ENCODE measurements at places on chromosomes 2 and 18.

GRCh38 chr2:38797250-38797676, 19.3 kb downstream of the GEMIN6 start:
- DNase-seq = no peak

GRCh38 chr2:138846216-138846821, 66.1 kb upstream of the NXPH2 start:
- no peak for DNase-seq

DNA sequence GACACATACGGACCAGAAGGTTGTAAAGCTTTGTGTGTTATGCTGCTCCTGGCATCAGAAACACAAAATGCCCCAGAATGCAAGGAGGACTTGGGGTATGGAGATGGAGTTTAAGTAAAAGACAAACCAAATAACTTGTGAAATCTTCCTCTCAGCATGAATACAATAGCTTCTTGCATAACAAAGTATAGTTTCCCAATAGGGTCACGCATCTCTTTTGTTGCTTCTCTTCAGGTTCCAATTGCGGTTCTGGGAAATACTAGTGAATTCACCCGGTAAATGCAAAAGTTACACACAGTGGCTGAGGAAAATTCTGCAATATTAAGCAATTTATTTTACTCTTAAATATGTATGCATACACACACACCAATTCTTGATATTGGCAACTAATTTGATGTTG, 339.2 kb upstream of the EPHA4 start:
- no peak for DNase-seq

- DNase-seq = no peak
These were observed 89.2 kb downstream of the SH3RF3 start for GRCh38 chr2:109218087-109218791.

DNA sequence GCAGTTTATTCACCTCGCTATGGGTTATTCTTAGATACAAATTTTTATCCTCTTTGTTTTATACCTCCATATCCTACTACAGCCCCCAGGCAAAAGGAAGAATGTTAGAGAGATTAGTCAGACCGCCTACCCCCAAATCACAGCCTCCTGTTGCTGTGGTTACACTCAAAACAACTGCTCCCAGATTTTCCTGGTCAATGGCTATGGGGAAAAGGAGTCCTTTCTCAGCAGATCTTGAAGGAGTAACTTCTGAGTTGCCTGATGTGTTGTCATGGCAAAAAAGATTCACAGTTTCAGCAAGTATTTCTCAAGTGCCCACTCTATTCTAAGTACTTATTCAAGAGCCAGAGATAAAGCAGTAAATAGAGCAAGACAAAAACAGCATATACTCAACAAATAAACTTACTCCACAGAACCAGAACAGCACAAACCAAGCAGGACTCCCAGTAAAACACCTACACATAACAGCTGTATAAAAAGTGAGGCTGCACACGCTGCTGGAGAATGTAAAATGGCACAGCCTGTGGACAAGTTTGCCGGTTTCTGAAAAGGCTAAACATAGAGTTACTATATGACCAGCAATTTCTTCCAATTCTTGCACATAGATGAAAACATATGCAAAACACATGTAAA, 104.8 kb downstream of the NOL10 start:
- DNase-seq = no peak

- no peak for DNase-seq
These were observed 30.8 kb downstream of the ADAM23 start for GRCh38 chr2:206474099-206474498.

- DNase-seq = no peak
These were observed 54.0 kb downstream of the DNER start for GRCh38 chr2:229660391-229660790.

- no peak for DNase-seq
These were observed 49.9 kb upstream of the RNU4ATAC start for GRCh38 chr2:121480826-121481225.

DNA sequence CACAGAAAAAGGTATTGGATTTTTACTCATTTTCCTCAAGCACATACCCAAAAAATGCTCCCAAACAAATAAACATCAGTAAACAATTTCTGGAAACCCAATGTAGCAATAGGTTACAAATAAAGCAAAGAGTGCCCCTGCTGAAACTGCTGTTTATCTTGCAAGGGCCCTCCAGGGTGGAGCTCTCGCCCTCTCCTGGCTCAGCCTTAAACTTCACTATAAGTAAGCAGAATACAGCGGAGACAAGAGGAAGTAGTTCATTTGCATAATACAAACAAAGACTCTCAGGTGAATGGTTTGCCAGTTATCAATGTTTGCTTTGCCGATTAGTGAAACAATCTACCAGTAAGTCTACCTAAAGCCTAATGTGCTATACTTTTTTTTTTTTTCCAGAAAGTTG, 437.6 kb downstream of the DLGAP1 start:
- DNase-seq = no peak

DNA sequence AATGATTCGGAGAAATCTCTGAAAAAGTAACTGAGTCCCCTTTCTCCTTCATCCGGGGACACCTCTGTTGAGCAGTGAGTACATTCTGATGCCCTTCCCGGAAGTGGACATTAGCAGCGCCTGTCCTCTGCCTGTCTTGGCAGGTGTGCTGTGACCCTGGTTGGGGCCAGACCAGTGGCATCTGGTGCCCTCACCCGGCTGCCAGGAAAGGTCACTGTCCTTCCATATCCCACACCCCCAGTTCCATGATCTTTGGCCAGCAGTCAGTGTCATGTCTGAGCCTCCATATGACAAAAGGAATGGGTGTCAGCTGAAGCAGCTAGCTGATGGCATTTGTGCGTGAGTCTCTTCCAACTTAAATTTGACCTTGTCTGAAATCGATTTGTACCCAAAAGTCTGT, 128.1 kb downstream of the NCK2 start:
- DNase-seq = no peak

DNA sequence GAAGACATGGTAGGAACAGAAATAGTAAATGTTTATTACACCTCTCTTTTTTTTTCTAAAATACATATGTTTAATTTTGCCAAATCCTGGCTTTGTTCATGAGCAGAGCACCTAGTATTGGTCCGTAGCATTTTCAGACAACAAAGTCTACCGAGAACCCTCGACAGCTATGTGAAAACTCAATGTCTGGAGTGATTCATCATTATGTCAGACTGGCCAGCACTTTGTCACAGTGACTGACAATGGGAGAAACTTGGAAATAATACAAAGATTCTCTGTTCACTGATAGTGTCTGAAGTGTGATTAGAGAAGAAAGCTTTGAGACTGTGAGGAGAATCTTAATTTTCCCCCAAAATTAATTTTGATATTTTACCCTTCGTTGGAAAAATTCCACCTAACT, 143.0 kb downstream of the HNMT start:
- DNase-seq = no peak

DNA sequence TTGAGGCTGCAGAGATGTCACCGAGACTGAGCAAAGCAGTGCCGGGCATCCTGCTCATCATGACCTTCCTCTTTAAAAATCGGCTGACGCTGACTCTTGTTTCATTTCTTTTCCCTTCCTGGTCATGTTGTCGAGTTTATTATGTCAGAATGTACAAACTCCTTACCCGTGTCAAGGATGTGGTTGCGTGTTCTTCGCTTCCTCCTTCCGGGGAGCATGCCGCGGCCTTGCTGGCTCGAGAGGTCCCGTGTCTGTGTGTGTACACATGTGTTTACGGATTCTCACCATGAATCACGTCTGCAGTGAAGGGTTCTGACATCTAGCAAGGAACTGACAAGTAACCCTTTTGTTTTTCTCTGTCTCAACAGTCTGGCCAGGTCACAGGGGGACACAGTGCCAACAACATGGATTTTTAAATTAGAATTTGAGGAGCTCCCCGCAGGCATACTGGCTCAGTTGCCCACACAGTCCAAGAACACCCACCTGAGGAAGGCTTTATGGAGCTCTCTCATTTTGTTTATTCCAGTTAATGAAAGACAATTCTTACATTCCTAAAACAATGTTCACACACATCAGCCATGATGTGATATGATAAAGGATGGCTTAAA, 60.2 kb downstream of the MYT1L start:
- no peak for DNase-seq

- DNase-seq = no peak
These were observed 15.4 kb downstream of the ZNF516 start for GRCh38 chr18:76479351-76480238.

- DNase-seq = no peak
These were observed 152.1 kb upstream of the CCDC150 start for GRCh38 chr2:196487417-196487816.

DNA sequence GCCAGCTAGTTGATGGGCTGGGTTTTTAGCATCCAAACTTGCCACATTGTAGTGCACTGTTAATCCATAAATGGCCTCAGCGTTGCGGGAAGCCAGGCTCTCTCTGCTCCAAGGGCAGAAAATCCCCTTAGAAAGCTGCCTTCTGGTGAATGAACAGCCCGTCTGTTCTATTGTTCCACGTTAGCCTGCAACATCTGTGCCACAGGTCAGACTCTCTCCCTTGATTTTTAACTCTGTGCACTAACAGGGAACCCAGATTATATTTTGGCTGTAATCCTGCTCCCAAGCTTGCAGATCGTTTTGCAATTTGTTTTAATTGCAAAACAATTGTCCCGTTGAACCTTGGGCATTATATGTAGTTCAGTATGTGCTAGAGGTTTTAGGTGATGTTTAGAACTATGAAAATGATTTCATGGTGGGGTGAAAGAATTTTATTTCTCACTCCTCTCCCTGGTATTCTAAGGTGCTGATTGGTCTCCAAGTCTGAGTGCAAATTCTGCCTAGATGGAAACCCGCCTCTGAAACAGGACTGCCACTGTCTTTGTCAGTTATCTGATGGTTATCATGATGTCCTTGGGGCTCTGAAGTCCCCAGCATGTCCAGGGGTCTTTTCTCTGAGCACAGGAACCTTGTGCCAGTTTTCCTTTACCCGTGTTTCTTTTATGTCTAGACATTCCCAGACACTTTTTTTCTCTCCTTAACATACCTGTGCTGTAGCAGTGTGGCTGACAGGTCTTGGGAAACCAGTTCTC, 106.6 kb downstream of the MAP4K4 start:
- no peak for DNase-seq

- no peak for DNase-seq
These were observed 19.2 kb upstream of the AP1S3 start for GRCh38 chr2:223856584-223856983.

- no peak for DNase-seq
These were observed 1.7 kb downstream of the RBMS1 start for GRCh38 chr2:160491911-160492371.

GRCh38 chr2:64853306-64853705, 135.9 kb upstream of the SLC1A4 start:
- DNase-seq = no peak

- DNase-seq = no peak
These were observed 40.6 kb upstream of the RFX8 start for GRCh38 chr2:101515477-101515876.

DNA sequence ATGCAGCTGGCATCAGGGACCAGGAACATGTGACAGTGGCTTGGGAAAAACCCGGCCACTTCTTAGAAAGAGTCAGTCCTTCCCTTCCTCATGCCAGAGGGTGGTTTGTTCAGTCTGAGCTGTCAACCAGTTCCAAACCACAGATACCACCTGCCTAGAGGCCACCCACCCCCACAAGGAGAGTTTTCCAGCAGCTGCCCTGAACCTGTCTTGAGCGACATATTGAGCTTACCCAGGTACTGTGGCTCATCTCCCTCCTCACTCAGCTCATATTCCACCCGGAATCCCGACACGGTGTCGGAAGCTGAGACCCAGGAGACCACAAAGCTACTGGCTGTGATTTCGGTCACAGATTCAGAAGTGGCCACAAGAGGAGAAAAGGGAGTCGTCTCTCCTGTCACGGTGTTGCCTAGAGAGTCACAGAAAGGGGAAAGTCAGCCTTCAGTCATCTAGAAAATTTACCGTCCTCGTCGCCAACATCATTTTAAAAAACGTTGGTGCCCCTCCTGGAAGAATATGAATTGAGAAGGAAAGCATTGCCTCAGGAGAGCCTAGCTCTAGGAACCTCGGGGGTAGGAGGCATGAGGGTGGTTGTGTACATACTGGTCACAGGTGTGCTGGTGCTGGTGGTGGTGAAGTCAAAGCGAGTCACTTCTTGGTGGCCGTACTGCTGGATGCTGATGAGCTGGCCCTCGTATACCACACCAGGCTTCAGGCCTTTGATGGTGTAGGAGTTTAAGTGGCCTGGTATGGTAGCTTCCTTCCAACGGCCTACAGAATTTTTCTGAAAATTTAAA, 26.3 kb downstream of the FN1 start:
- DNase-seq = no peak

DNA sequence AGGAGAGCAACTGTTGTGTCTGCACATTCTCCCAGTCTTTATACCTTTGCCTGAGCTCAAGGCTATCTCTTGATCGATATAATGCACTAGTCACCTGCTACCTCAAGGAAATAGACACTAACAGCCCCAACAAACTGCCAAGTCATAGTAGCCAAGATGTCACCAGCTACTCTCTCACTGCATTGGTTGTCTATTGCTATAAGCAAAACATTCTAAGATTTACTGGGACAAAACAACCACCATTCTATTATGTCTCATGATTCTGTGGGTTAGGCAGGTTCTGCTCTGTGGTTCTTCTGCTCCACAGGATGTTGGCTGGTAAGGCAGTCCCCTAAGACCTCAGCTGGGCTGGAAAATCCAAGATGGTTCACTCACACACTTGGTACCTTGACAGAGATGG, 28.5 kb upstream of the MLPH start:
- no peak for DNase-seq

- DNase-seq = no peak
These were observed 52.6 kb upstream of the SMAD2 start for GRCh38 chr18:47983055-47983454.

DNA sequence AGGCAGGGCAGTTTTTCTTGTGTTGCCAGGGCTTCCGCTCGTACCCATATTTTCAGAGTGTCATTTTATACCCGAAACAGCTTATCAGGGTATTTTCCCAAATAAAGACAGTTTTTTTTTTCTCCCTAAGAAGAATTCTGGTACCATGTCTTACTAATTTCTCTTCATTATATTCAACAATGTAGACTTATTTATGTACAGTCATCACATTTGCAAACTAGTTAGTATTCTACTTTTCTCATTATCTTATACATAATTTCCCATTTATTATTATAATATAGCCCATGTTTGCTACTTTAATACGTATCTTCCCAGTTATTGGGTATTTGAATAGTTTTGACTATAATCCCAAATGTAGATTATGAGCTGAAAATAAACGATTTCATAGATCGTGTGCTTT, 36.5 kb upstream of the PAIP2B start:
- no peak for DNase-seq

- no peak for DNase-seq
These were observed 67.2 kb upstream of the ATL2 start for GRCh38 chr2:38444247-38444646.

DNA sequence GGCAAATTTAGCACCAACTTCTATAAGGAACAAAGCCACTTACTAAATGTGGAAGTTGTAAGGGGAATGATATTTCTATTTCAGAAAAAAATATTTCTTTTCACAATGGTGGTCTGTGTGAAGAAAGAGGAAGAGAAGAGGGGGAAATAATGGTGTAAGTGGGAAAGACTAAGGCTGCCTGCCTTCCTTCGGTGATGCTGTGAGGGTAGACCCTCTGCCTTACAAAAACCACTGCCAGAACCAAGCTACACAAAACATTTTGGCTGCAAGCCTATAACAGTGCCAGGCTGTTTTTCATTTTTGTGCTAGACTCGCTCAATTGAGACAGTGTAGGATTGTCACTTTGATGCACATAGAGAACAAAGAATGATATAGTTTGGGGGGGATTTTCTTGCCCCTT, 286.6 kb downstream of the ZEB2 start:
- DNase-seq = no peak

- no peak for DNase-seq
These were observed 679 bp downstream of the TSGA10 start for GRCh38 chr2:99153921-99154604.
